Activated CD4-positive, alpha-beta memory T cell treated with anti-CD3 and anti-CD28 coated beads, Interleukin-2, amount 10 ng/mL, durations not matched to agents 7 days and 5 days (primary cell): ENCODE measurements at places on chromosomes 12 and 14. TPM values are rescaled to one million over a fixed set of nuclear protein-coding genes. Genes with fewer than 3 reads are reported as not detected.

The NRL gene
- 2.1 TPM for total RNA-seq

The SLC24A4 gene
- not detected for total RNA-seq

The E2F7 gene
- total RNA-seq: 19.1 TPM

The PLBD1 gene
- total RNA-seq: not detected

The MYO1H gene
- not detected for total RNA-seq

The STXBP6 gene
- total RNA-seq: not detected

The FSCB gene
- total RNA-seq: not detected

The KIF21A gene
- 18.4 TPM for total RNA-seq

The GPRC5A gene
- total RNA-seq: 0.05 TPM

The TMTC3 gene
- total RNA-seq: 5.9 TPM

The TAS2R20 gene
- total RNA-seq: 0.50 TPM

The ZDHHC22 gene
- total RNA-seq: not detected

The MYL6 gene
- 1,594 TPM for total RNA-seq

The PELI2 gene
- 5.5 TPM for total RNA-seq

The ZFHX2 gene
- 1.5 TPM for total RNA-seq

The RNASE3 gene
- not detected for total RNA-seq

The SYCP3 gene
- total RNA-seq: 0.28 TPM

The TAMALIN gene
- 5.8 TPM for total RNA-seq

The CFAP54 gene
- 0.75 TPM for total RNA-seq

The TCL1B gene
- total RNA-seq: not detected

The LTBP2 gene
- total RNA-seq: 0.40 TPM

The SIX6 gene
- not detected for total RNA-seq

The ITGA7 gene
- 2.0 TPM for total RNA-seq

The ITPK1 gene
- 59.3 TPM for total RNA-seq

The GLIPR1L1 gene
- total RNA-seq: not detected

The NTF3 gene
- total RNA-seq: not detected

The KCNA5 gene
- total RNA-seq: not detected

The OR4N5 gene
- not detected for total RNA-seq

The KRT6C gene
- not detected for total RNA-seq

The AMN gene
- 0.20 TPM for total RNA-seq

The SSTR1 gene
- not detected for total RNA-seq

The PLA2G1B gene
- total RNA-seq: not detected

The BCAT1 gene
- total RNA-seq: 24.8 TPM

The RND1 gene
- total RNA-seq: 3.0 TPM

The GPR68 gene
- 36.9 TPM for total RNA-seq

The GUCY2C gene
- not detected for total RNA-seq

The SMARCD1 gene
- total RNA-seq: 63.3 TPM

The AVPR1A gene
- not detected for total RNA-seq

The SPX gene
- total RNA-seq: 0.88 TPM
